ENCODE measurements at places on chromosomes 6 and 20.

DNA sequence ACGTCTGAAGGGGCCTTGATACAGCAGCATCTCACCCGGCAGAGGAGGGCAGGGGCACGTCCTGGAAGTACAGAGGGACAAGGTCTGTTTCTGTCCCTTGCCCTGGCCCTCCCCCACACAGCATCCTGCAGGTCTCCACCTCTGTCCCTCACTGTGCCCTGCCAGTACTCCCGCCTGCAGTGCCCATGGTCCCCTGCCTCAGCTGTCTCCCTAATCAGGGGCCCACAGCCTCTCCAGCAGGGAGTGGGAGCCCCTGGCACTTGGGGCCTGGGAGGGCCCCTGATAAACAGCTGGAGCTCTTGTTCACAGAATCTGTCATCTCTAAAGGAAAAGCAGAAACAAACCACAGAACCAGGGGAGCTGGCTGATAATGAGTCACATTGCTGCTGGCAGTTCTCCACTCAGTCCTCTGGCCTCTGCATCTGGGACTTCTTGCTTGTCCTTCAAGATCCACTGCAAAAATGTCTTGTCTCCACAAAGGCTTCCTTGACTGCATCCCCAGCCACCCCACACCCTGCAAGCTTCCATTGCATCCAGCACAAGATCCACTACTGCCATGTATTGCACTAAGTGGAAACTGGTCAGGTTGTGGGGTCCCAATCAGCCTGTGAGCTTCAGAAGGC lies 33.2 kb upstream of the TAF8 start:
- DNase-seq: no peak

DNA sequence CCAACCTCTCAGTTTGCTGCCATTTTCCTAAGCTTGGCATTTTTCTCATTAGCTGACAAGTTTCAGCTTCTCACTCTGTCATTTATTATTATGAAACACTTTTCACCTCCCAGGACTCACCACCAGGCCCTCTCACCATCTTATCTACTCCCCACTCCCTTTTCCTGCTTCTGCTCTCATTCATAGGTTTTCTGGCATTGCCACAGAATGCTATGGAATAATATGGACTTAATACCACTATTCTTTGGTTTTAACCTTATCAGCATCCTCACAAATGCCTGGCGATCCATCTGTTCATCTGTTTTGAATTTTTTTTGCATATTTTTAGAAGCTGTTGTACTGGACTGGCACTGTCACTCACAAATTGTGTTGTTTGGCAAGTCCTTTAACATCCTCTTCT lies 16.4 kb upstream of the LAMA4 start:
- DNase-seq: no peak

DNA sequence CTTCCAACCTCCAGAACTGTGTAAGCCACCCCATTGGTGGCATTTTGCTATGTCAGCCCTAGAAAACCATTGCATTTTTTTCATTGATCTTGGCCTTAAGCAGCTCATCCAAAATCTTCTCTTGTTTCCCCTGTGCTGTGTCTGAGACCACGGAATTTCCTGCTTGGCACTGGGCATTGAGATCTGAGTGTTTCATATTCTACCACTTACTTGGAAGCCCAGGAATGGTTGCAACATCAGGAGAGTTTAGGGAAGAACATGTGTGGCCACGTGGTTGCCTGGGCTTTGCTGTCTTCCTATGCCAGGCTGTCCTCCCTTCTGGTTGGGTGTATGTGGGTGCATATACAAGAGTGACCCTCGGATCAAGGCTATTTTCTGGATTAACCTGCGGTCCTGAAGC lies 139.3 kb upstream of the PMEPA1 start:
- no peak for DNase-seq

GRCh38 chr6:79598012-79598411 lies 33.1 kb upstream of the SH3BGRL2 start:
- DNase-seq: no peak

DNA sequence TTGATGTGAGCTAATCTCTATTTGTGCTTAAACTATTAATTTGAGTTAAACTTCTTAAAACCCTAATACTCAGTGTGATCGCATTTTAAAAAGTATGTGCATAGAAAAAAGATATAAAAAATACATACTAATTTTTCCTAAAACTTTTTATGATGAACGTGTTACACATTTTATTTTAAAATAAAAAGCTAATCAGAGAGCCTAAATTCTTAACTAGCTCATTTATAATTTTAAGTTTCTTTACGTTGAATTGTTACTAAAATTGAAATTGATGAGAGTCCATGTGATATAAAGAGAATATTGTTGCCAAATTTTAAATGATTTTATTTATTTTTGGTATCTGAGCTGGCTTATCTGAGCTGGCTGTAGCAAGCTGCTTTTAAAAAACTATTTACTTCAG lies 6.6 kb downstream of the MAP3K4 start:
- no peak for DNase-seq

DNA sequence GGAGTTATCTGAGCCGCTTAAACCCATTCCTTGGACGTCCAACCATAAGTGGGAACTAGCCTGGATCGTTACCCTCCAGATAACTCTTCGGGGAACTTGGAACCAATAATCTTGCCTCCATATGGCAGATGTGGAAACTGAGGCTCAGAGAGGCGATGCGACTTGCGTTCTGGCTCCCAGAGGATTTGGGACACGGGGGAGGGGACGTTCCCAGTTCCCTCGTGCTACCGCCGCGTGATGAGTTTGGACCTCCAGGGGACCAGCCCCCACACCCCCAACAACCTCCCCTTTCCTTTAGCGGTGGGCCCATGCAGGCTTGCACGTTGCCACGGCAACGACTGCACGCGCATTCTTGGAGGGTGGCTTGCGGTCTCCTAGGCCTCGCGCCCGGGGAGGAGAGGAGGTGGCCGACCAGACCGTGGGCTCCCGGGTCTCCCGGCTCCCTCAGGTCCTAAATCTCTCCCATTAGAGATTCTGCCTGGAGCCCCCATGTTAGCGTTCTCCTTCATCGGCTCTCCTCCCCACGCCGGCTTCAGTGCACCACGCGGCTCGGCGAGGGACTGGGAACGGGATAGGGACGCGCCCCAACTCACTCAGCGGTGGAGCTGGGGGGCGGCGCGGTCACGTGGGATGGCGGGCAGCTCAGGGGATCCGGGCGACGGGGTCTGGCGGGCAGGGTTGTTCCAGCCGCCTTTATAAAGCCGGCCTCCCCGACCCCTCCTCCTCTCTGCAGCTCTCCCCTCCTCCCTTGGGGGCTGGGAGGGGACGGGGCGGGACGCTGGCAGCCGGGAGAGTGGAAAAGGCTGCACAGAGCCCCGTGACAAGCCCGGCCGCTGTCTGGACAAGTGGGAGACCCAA lies at the start of gene PLTP:
Gene PLTP, minus strand, starts transcription at position 670 of the 858 bp plus-strand sequence. CDS start 703 bp downstream, outside the sequence.
- DNase-seq: peak; percentile 73

- no peak for DNase-seq
These were observed 34.4 kb upstream of the GCLC start for GRCh38 chr6:53579338-53579737.

DNA sequence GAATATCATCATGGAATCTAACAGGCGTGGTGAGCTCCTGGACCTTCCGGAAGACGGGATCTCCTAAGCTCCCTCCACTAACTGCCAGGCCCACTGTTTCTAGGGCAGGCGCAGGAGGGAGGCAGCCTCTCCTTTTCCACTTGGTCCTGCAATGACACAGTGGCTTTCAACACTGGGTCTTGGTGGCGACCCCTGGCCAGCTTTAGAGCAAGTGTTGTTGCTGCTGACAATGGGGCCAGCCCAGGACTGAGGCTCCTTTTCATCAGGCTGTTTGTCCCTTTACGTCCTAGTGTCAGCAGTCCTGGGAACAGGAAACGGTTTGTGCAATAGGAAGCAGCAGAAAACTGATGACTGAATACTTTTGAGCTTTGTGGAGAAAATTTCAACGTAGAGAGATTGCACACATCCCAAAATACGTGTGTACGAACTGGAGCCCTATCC lies 9.7 kb upstream of the QKI start:
- DNase-seq: no peak

DNA sequence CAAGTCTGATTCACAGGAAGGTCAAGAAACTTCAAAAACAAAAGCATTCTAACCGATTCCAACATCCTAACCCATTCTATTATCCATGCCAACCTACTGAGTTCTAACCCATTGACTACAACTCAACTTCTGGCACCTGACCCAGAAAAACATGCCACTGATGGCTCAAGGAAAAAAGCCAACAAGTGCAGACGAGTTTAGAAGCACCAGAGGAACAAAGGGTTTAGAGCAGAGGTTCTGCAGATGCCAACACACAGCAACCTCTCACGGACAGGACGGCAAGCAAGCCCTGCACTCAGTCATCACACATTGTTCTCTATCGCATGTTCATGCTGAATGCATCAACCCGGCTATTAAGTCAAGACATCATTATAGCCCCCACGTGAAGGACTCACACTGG lies 25.2 kb upstream of the MC3R start:
- no peak for DNase-seq

GRCh38 chr20:17999566-17999965 lies 30.7 kb downstream of the MGME1 start:
- DNase-seq: no peak

- no peak for DNase-seq
These were observed 16.1 kb downstream of the EPB41L1 start for GRCh38 chr20:36170542-36171215.

DNA sequence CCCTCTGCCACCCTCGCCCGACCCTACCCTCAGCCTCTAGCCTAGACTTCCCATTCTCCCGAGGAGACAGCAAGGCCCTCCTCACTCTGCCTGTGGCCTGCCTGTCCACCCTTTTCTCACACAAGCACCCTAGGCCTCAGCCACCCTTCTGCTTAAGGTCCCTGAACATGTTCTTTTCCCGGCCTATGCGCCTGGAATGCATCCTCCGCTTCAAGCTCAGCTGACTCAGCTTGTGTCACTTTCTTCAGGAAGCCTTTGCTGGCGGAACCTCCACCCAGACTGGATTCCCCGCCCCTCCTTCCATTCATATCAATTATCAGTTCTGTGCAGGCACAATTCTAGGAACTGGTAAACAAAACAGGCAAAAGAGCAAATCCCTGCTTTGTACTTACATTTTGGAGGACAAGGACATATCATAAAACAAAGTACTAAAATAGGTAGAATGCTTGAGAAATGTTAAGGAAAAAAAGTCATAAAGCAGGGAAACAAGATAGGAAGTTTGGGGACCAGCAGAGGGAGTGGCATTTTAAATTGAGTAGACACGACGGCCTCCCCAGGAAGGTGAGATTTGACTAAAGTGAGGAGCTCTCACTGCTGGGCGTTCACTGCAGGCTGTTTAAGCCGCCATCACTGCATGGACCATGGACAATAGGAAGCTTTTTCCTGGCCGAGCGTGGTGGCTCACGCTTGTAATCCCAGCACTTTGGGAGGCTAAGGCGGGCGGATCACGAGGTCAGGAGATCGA lies 17.9 kb upstream of the SNHG17 start:
- DNase-seq: no peak

- DNase-seq: no peak
These were observed 54.1 kb upstream of the TULP1 start for GRCh38 chr6:35566794-35567193.

DNA sequence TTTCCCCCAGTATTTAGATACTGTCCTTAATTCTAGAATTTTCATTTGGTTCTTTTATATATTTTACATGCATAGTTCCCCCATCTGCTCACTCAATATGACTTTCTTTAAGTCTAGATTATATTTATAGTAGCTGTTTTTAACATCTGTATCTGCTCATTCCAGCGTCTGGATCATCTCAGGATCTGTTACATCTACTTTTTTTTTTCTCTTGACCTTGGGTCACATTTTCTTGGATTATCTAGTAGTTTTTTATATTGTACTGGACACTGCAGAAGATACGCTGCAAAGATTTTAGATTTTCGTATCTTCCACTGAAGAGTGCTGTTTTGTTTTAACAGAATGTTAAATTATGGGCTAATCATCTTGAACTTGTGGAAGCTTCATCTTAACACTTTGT lies 20.7 kb downstream of the RAB22A start:
- DNase-seq: no peak

DNA sequence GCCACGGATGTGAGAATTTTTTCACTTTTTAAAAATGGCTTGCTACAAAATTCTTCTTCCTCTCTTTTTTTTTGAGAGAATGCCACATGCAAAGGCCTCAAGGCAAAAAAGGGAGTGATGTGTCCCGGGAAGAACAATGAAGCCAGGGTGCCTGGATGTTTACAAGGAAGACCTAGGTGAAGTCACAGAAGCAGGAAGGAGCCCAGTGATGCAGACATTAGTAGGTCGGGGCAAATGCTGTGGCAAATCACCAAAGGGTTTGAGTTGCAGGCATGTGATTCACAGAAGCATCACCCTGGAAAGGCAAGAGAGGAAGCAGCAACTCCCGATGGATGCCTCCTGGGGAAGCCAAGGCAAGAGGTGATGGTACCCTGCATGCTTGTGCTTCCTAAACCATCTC lies 46.8 kb downstream of the FARS2 start:
- DNase-seq: no peak

GRCh38 chr6:108156180-108156937 lies 9.5 kb upstream of the NR2E1 start:
- DNase-seq: no peak

DNA sequence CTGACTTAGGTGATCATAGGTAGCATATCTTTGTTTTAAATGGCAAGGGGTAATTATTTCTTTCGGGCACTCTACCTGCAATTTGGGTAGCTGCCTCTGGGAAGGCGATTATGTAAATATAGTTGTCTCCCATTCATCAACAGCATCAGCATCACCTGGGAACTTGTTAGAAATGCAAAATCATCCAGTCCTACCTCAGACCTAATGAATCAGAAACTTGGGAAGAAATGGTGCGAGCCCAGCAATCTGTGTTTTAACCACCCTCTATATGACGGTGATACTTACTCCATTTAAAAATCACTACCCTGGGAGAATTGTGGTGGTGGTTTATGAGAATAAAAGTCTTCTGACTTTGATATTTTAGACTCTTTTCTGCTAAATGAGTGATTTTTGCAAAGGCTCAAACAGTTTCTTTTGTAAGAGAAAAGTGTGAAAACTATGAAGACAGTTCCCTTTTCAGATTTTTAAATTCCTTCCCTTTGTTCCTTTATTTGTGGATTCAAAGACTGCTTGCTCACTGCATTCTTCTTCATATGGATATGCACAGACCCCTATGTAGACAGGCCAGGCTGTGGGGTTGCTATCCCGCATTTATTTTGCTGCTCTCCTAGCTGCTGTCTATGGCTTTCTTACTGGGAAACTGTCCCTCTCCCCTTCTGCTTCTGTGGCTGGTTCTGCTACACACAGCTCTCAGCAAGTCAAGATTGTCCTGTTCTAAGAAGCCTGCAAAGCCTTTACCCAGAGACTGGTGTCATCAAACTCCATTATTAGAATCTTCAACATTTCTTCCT lies 365.3 kb downstream of the RNF144B start:
- DNase-seq: no peak

- no peak for DNase-seq
These were observed 54.7 kb upstream of the SAYSD1 start for GRCh38 chr6:39169448-39170344.
